Stimulated activated CD4-positive, alpha-beta T cell treated with anti-CD3 and anti-CD28 coated beads, Interleukin-1b, Interleukin-23, amount 100 ng/mL, for 1 hour (primary cell): ENCODE measurements at places on chromosomes 6 and 20.
A peak's percentile ranks its signal among the peaks of the same experiment; 100 is the strongest.

- DNase-seq, result no peak
Observed at GRCh38 chr20:63326314-63327230, 33.6 kb downstream of the COL20A1 start.

DNA sequence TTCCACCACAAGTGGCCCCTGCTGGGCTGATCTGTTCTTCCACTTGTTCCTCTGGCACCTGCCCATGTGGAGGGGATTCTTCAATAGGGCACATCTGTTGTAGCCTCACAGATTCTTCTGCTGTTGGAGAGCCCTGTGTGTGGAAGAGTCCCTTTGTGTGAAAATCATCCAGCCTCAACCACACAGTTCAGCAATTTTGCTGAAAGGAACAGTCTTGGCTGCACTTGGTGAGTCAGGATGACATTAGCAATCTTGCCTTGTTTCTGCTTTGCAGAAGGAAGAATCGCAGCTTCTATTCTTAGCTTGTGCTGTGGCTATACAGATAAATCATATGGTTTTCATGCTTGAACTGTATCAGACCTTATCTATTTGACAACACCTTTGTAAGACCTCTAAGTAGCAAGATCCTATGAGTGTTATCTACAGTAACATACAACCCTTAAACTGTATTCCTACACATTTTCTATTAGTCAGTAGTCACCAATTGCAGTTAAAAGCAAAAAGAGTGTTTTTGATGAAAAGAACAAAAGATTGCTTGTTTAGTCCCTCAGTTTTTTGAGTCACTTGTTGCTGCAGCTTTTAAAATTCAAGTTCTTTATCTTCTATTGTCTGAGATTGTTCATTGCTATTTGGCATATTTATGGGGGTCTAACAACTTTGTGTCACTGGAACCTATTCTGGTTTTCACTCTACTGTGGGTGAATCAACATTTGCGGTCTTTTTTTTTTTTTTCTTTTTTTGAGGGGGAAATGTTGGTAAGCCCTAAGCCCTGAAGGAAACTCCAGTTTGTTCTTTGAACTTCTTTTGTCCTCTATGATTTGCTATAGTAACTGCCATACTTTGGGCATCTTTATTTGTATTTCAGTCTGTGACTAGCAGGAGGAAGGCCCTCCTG, 231.6 kb downstream of the TFAP2B start:
- no peak for DNase-seq

DNA sequence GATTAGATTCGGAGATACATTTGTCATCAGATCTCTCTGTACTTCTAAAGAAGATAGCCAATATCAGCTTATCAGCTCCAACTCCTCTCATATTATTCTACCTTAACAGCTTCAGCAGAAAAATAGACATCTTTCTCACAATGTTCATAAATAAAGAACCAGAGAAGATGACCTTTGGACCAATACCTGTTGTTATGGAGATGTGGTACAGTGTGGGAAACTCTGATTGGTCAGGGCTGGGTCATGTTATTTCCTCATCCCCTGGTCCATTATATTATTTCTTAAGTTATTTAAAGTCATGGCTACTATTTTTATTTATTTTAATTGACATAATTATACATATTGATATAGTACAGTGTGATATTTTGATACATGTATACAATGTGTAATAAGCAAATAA, 35.9 kb upstream of the POLR1H start:
- no peak for DNase-seq

GRCh38 chr20:50153500-50154377, at the start of gene PEDS1:
Gene PEDS1 (minus strand): TSS chr20:50153723. CDS start chr20:50153637, 86 bp downstream.
- peak; percentile 42 for DNase-seq

DNA sequence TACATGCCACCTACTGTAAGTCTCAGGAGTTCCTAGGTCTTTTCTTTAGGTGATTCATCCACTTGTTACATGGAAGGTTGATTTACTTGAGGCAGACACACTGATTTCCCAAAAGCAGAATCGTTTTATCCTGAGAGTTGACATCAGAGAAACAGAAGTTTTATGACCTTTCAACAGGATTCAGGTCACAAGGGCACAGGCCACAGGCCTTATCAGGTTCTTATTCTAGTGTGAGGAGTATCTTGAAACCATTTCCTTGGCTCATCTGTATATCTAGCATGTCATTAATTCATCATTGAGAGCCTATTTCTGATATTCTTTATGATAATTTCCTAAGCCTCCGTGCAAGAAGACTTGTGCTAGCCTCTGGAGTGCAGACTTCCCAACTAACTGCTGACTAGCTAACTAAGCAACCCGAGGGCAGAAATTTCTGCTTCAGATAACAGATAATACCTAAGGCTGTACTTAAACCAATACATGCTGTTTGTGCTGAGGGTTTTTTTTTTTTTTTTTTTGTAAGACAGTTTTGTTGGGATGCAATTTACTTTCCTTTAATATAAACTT, 44.9 kb upstream of the RFPL4B start:
- no peak for DNase-seq

DNA sequence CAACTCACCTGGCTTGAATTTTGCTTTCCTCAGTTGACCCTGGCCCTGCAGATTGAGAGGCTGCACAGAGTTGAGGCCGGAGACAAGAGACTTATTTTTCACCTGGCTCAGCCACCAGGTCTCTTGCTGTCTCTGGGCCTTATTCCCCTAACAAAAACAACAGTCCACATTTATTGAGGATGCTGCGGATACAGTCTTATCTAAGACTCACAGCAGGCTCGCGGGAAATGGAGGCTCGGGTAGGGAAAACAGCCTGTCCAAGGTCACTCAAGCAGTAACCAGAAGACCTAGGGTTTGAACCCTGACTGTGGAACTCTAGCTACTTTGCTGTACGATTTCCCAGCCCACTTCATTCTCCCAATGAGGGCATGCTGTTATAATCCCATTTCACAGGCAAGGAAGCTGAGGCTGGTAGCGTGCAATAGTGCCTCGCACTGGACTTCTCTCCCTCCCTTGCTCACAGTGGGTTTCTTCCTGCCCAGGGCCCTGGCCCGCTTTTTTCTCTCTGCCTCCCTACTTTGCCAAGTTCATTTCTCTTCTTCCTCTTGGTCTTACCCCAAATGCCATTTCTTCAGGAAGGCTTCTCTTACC, 57.7 kb downstream of the RBM38 start:
- DNase-seq, result no peak

GRCh38 chr6:140311146-140311545, 936.7 kb upstream of the CITED2 start:
- no peak for DNase-seq

DNA sequence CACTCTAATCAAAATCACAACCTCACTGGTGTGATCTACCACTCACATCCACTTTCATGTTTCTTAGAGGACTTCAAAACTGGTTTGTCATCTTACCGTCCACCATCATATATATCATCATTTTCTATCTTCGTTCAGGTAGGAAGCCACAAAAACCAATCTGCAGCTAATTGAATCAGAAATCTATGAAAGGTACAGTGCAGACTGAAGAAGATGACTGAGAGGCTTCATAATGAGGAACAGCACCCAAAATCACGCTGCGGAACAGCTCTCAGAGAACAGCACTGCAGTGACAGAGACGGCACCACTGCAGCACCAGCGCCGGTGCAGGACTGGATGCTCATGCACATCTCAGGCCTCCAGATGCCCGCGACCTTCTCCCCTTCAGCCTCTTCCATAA, 13.0 kb downstream of the GMDS start:
- DNase-seq, result no peak

GRCh38 chr6:164478426-164478825, 831.0 kb downstream of the C6orf118 start:
- no peak for DNase-seq

GRCh38 chr6:27237089-27237803, 10.3 kb upstream of the PRSS16 start:
- no peak for DNase-seq

- no peak for DNase-seq
Observed at GRCh38 chr20:6034134-6034969, 19.5 kb downstream of the LRRN4 start.

DNA sequence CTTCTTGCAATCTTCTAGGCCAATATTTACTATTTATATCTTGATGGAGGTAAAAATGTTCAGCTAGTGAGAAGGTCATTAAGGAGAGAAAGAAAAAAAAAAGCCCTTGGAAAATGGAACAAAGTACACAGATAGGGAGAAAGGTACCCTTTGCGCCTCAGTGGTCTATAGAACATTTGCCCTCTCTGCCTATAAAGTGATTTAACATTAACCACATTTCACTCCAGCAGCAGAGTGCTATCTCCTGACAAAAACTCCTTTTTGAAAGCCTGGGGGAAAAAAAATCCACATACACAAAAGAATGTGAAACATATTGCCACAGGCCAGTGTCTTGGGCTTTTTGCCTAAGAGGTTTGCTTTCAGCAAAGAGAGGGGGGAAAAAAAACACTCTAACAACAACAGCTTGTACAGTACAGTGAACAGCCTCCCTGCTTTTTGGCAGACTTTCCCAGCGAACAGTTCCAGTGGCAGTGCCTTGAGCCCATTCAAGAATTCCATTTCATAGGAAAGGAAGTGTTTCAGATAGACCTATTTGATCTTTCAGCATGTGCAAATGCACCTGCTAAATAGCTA, 695 bp downstream of the ARHGAP18 start:
- no peak for DNase-seq

DNA sequence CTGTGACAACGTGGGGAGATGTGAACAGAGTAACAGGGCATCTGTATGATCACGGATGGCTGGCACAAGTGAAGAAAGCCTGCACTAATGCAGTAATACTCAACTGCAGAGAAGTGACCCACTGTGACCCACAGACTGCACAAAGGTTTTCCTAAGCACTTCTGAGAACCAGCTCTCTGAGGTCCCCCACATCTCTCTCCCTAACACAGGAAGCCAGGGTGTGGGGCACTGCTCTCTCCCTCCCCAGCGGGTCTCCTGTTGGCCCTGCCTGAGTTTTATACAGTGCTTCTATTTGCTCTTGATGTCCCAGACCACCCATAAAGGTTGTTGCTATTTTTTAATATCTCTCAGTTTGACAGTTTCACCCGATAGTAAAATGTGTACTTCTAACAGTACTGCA, 11.3 kb downstream of the APMAP start:
- DNase-seq, result no peak

- DNase-seq, result no peak
Observed at GRCh38 chr20:32544260-32544722, 40.8 kb downstream of the NOL4L start.

DNA sequence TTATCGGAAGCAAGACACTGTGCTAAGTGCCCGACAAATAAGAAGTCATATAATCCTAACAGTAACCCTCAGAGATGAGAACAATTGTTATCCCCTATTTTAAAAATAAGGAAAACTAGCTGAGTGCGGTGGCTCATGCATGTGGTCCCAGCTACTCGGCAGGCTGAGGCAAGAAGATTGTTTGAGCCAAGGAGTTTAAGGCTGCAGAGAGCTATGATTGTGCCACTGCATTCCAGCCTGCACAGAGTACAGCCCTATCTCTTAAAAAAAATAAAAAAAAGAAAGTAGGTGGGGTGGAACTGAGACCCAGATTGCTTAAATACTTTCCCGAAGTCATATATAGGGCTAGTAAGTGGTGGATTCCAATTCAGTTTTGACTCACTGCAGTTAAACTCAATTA, 84.7 kb downstream of the UST start:
- DNase-seq, result no peak

- DNase-seq, result no peak
Observed at GRCh38 chr6:109503327-109504224, 20.6 kb upstream of the ZBTB24 start.

DNA sequence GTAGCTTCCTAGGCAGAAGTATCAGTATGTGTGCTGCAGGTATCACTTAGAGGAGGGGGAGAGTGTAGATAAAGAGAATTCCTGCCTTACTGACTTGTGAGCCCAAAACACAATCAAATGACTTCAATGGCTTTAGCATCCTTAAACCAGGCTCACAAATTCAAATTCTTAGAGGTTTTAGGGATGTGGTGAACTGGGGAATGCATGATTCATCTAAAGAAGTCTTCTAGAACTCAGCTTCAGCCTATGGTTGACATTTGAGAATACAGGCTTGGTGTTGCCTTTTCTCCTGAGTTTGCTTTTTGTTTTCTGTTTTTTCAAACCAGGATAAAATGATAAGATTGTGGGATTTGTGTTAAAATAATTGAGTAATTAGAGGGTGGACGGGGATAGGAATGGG, 14.4 kb downstream of the SNRPC start:
- no peak for DNase-seq

DNA sequence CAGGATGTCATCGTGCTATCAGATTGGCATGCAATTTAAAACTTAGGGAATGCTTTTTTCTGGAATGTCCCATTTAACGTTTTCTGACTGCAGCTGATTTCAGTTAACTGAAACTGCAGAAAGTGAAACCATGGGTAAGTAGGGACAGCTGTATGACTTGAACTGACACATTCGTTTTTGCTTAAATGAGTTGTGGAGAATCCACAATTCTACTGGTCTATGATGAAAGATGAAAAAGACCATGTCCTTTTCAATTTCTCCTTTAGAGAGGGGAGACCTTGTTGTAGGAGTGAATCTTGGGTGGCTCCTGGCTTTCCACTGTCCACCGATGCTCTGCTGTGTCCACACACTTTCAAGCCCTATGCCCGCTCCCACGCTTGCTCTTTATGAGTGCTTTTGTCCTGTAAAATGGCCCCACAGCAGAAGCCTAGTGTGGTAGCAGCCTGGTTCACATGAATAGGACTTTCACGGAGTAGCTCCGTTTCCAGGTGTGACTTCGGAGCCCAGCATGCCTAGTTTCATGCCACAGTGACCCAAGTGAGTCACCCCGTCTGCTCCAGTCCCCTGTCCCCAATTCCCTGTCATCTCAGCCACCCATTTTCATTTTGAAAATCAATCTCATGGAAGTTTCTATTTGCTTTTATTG, 21.9 kb downstream of the DYNLT1 start:
- DNase-seq, result no peak

DNA sequence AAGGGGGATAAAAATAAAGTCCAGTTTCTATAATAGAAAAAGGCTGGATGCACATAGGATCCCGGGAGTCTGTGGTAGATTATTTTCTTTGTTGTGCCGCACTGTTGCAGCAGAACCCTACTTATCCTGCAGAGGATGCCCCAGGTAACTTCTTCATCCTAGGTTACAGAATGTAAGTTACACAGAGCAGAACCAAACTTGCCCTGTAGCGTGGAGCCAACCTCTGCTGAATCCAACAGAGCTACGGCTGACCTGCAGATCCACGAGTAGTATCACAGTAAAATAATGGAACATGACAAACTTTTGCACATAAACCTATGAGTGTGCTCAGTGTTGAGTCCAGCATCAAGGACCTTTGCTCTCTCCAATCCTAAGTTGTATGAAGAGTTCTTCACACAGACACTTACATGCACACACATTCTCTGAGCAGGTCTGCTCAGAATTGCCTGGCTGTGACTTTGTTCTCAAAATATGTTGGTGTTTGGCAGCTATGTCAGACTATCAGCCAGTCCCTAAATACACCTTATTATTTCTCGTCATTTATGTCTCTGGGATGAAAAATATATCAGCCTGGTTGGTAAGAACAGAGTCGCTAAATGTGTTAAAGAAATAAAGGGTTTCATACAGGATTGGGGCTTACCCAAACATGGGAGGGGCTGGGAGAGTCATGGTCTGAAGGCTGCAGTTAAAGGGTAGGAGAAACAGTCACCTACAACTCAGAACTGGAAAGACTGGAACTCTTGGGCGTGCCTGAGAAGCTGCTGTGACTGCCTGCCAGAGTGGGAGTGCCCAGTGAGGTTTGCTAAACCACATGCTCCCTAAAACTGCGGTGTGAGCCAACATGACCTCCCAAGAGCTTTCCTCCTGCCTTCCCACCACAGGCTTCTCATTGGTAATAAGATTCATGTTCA, 165.1 kb upstream of the SLC24A3 start:
- no peak for DNase-seq

- no peak for DNase-seq
Observed at GRCh38 chr20:44187772-44188709, 1.1 kb upstream of the JPH2 start.

GRCh38 chr20:42274986-42275385, 656.8 kb upstream of the CHD6 start:
- no peak for DNase-seq

GRCh38 chr20:9491324-9491723, 23.1 kb upstream of the LAMP5 start:
- DNase-seq, result no peak
